ENCODE measurements at places on chromosomes 1 and 21.

- no peak for DNase-seq
Observed at GRCh38 chr1:98653123-98653522, 8.4 kb upstream of the SNX7 start.

DNA sequence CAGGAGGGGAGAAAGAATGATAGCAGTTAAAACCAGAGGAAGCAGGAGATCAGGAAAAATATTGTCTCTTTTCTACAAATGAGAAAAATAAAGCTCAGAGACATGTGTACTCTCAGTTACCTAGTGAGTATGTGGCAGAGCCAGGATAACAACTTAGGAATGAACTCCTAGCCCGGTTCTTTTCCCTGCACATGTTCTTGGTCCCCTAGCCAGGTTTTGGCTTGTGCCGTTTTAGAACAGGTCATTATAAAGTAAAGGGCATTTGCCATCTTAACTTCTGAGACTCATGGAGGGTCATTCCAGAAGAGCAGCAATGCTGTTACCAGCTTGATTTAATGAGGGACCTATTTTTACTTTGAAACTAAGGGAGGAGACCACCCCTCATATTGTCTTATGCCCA is 48.1 kb upstream of the DAB1 start:
- no peak for DNase-seq

- DNase-seq, result no peak
Observed at GRCh38 chr1:70672442-70672888, 261.4 kb downstream of the CTH start.

- DNase-seq, result peak; percentile 76
Observed at GRCh38 chr1:6625584-6626149, 999 bp downstream of the THAP3 start.

- no peak for DNase-seq
Observed at GRCh38 chr1:86152887-86153286, 3.7 kb downstream of the COL24A1 start.

GRCh38 chr1:199295107-199295506 is 656.3 kb downstream of the PTPRC start:
- DNase-seq, result no peak

GRCh38 chr1:178484698-178485225 is 12.0 kb downstream of the CLEC20A start:
- DNase-seq, result no peak

DNA sequence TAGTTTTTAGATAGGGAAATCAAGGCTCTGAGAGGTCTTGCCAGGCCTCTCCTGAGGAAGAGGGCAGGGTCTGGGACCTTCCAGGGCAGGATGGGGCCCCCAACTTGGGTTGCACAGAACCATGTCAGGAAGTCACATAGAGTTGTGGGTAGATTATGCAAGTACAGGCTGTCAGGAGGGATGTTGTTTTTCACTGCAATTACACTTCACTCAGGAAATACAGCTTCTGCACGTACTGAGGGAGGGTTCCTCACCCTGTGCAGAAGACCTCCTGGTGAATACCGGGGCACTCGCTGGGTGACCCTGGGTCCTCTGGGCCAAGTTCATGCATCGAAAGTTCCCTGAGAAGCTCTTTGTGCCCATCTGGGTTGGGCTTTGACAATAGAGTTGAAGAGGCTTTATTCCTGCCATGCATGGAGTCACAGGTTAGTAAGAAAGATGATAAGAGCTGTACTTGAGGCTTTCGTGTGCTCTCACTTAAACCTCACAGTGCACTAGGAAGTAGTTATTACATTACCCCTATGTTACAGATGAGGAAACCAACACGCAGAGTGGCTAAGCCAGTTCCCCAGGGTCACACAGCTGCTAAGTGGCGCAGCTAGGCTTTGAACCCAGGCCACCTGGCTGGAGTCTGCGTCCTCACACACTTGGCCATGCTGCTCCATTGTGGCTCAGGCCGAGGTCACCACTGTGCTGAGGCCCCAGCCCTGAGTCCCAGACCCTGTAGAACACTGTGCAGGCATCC is 16.2 kb upstream of the TNFRSF1B start:
- no peak for DNase-seq

- DNase-seq, result no peak
Observed at GRCh38 chr1:157739229-157739901, 37.6 kb downstream of the FCRL2 start.

- no peak for DNase-seq
Observed at GRCh38 chr1:175217721-175218531, 25.4 kb upstream of the KIAA0040 start.

GRCh38 chr1:158014731-158015320 is 21.4 kb downstream of the KIRREL1 start:
- no peak for DNase-seq

- no peak for DNase-seq
Observed at GRCh38 chr1:143497374-143497747, 474.4 kb downstream of the FAM72C start.

GRCh38 chr1:19110257-19110927 is 99.7 kb downstream of the UBR4 start:
- DNase-seq, result no peak

DNA sequence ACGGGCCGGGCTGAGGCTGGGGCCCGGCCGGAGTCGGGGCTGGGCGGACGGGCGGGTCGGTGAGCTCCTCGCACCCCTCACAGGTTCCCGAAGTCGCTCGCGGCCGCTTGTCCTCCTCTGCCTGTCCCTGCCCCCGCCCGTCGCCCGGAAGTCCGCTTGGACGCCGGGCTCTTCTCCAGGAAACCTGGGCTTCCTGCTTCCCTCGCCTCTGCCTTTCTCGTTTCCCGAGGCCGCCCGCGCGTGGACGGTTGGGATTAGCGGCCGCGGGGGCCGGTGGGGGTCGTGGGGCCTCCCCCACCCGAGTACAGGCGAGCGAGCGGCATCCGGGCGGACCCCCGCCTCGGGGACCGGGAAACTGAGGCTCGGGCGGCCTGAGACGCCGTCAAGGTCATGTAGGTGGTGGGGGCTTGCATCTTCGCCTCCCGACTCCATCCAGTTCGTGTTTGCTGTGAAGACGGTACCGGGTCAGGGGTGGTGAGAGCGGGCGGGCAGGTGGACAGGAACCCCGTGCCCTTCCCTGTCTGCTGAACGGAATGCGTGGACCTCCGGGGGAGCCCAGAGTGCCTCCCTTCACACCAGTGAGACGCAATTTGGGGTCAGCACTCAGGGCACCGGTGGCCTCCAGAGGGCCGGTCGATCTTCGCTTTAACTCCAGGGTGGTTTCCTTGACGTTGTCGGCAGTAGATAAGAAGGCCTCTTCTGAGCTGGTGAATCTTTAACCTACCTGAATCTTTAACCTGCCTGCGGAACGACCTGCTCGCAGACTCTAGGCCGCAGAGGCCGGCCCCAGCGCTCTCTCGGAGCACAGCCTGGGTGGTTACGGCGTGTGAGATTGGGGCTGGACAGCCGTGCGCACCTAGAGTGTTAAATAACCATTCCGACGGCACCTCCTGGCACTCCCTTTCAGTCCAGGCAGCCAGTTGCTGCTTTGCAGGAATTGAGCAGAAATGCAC is 686 bp downstream of the ARF1 start:
- DNase-seq, result peak; percentile 38

Data from fibroblast of skin of right biceps (primary cell).